Heart right ventricle (tissue), 16 donors: ENCODE measurements at places on chromosomes 6 and 20. TPM values are rescaled to one million over a fixed set of nuclear protein-coding genes. Genes with fewer than 3 reads are reported as not detected.
A peak's percentile ranks its signal among the peaks of the same experiment; 100 is the strongest.

GRCh38 chr6:54898767-54899166, 52.2 kb downstream of the FAM83B start:
- no peaks in the 10 kb centered on the region for H3K36me3 ChIP-seq
- H3K4me1 ChIP-seq, result no peaks in the 10 kb centered on the region
- H3K27ac ChIP-seq, result no peak overlapping the region
- no peak for DNase-seq
- H3K27me3 ChIP-seq, result no peaks in the 10 kb centered on the region
- no peak overlapping the region for H3K4me3 ChIP-seq

GRCh38 chr6:35147026-35147425, 5.9 kb upstream of the TCP11 start:
- no peaks in the 10 kb centered on the region for H3K27me3 ChIP-seq
- H3K4me1 ChIP-seq, result peaks cover 4% of the 10 kb centered on the region
- H3K4me3 ChIP-seq, result no peak overlapping the region

- H3K4me1 ChIP-seq, result no peaks in the 10 kb centered on the region
- no peaks in the 10 kb centered on the region for H3K36me3 ChIP-seq
- no peak for DNase-seq
- no peak overlapping the region for H3K27ac ChIP-seq
- no peak overlapping the region for H3K4me3 ChIP-seq
Observed at GRCh38 chr20:58463256-58463655, 51.9 kb downstream of the APCDD1L start.

GRCh38 chr20:59571151-59571550, 33.2 kb upstream of the PHACTR3 start:
- H3K27ac ChIP-seq, result no peak overlapping the region
- no peak for DNase-seq
- peaks cover 48% of the 10 kb centered on the region for H3K27me3 ChIP-seq
- no peak overlapping the region for H3K4me3 ChIP-seq

DNA sequence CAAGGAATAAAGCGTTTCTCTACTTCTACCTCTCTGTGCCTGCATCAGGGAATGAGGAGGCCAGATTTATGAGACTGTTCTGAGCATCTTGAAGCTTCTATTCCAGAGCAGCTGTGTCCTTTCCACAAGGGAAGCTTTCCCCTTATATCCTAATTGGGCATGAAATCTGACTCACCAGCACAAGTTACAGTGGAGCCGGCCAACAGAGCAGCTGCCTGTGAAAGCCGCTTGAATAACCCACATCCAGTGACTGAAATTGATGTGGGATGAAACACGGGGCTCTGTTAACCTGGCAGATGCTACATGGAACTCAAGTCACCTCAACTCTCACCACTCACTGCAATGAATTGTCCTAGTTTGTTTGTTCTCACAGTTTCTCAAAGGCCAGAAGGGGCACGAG, 400.3 kb downstream of the TFAP2A start:
- no peak overlapping the region for H3K4me3 ChIP-seq
- no peak overlapping the region for H3K27ac ChIP-seq
- H3K27me3 ChIP-seq, result no peaks in the 10 kb centered on the region

- H3K27ac ChIP-seq, result no peak overlapping the region
- DNase-seq, result no peak
Observed at GRCh38 chr6:811831-812230, 118.9 kb upstream of the EXOC2 start.

DNA sequence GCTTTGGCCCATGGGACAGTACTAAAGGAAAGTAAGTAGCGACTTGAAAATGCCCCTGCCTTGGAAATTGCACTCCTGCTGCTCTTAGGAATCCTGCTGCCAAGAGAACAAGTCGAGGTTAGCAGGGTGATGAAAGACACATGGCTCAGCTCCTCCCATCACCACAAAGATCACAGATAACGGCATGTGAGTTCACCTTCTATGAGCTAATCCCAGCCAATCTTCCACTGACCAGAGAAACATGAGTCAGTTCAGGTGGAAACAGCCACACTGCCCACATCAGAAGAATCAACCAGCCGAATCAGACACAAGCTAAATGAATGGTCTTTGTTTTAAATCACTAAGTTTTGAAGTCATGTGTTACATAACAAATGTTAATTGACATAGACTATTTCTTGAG, 106.3 kb downstream of the PRKN start:
- H3K27me3 ChIP-seq, result no peaks in the 10 kb centered on the region
- no peak for DNase-seq
- H3K36me3 ChIP-seq, result no peaks in the 10 kb centered on the region
- no peak overlapping the region for H3K4me3 ChIP-seq
- H3K4me1 ChIP-seq, result no peaks in the 10 kb centered on the region

DNA sequence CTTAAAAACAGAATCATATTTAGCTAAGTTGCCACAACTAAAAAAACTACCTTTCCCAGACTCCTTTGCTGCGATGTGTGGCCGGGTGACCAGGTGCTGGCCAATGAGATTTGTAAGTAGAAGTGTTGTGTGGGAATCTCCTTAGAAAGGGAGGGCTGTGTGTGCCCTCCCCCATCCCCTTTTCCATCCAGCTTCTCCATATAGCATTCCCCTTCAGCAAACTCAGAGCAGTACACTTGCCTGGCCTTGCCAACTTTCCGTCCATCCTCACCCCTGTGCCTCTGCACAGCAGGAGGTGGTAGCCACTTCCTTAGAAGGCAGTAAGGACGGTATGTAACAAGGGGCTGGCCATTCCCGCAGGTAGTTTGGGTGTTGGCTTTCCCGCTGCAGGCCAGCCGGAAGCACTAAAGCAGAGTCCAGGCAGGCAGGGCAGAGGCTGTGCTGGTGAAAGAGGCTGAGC, 22.3 kb upstream of the KCNK16 start:
- no peaks in the 10 kb centered on the region for H3K36me3 ChIP-seq
- peaks cover 12% of the 10 kb centered on the region for H3K4me1 ChIP-seq
- no peak for DNase-seq

DNA sequence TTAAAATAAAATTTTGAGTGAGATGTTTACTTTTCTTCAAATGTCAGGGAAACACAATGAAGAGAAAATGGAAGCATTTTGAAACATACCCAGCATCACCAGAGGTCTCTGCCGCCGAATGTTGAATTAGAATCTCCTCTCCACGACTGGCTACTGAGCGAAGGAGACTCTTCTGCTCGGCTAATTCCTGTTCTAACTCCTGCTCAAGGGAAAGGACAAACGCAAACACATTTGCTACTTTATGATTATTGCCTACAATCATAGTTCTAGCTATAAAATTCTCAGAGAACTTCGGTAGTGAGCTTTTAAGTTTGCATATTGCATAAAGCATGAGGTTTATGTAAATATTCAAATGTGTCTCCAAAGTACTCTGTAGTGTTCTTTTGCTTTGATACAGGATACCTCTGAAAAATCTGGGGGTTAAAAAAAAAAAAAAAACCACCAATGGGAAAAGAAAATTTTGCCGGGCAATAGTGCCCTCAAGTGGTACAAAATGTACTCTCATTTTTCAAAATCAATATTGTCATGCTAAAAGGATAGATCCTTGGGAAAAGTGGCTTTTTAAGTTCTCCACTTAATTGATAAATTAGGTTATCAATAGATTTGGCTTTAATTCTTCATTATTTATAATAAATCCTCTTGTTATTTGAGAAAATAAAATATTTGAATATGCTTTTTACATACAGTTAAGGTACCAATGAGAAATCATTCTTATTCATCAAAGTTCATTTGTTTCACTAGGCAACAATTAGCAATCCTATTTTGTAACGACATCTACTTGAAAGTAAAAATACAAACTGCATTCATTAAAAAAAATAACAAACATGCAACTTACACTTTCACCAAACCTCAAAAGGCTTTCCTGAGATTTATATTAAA, 369.0 kb downstream of the SYNE1 start:
- no peak for DNase-seq
- peaks cover 84% of the 10 kb centered on the region for H3K36me3 ChIP-seq
- H3K4me1 ChIP-seq, result peaks cover 40% of the 10 kb centered on the region
- H3K4me3 ChIP-seq, result no peak overlapping the region
- no peaks in the 10 kb centered on the region for H3K27me3 ChIP-seq

GRCh38 chr6:16059496-16059895, 69.4 kb upstream of the MYLIP start:
- H3K27ac ChIP-seq, result no peak overlapping the region
- no peaks in the 10 kb centered on the region for H3K27me3 ChIP-seq
- no peaks in the 10 kb centered on the region for H3K36me3 ChIP-seq
- DNase-seq, result no peak

DNA sequence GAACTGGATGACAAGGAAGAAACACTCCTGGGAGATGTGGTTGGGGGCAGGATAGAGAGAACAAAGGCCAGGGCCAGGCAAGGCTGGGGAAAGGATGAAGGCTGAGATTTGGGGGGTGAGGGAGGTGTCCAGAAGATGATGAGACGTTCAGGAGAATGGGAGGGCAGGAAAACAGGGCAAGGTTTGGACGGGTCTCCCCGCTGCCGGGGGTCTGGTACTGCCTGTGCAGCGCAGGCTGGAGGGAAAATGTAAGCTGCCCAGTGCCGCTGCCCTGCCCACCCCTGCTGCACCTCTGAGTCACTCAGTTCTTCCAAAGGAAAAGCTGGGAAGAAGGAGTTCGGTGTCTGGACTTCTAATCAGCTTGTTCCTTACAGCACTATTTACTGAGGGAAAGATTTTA, 130.9 kb downstream of the DTNBP1 start:
- no peak for DNase-seq
- no peaks in the 10 kb centered on the region for H3K27me3 ChIP-seq
- peaks cover 25% of the 10 kb centered on the region for H3K4me1 ChIP-seq
- H3K36me3 ChIP-seq, result no peaks in the 10 kb centered on the region
- H3K27ac ChIP-seq, result no peak overlapping the region

DNA sequence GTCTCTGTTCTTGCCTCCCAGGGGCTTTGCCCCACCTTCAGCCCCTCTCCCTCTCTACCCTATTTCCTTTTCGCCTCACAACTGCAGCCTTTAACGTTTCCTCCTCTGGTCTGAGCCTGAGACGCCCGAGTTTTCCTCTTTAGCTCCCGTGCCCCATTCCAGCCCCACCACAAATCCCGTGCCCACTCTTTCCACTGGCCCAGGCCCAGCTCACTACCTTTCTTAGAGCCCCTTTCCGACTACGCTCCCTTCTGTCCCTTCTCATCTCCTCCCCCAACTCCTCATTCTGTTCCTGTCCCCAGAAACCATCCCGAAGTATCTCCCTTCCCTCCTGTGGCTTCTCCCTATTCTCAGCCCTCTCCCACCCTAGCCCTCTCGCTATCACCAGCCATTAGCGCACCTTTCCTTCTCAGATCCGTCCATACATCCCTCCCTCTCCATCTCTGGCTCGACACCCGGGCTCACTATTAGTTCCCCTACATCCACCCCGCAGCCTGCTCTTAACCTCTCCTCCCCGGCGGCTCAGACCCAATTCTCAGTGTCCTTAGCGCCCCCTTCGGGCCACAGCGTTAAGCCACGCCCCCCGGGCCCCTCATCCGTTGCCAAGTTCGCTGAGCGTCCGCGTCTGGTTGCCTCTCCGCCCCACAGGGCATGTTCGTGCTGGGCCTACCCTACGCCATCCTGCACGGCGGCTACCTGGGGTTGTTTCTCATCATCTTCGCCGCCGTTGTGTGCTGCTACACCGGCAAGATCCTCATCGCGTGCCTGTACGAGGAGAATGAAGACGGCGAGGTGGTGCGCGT, 2.7 kb downstream of the SLC32A1 start:
- H3K27ac ChIP-seq, result no peak overlapping the region
- peaks cover 33% of the 10 kb centered on the region for H3K4me1 ChIP-seq
- H3K4me3 ChIP-seq, result no peak overlapping the region
- H3K36me3 ChIP-seq, result no peaks in the 10 kb centered on the region
- peaks cover 98% of the 10 kb centered on the region for H3K27me3 ChIP-seq

GRCh38 chr6:107274288-107274687, 159.0 kb upstream of the BEND3 start:
- H3K4me3 ChIP-seq, result no peak overlapping the region
- no peaks in the 10 kb centered on the region for H3K4me1 ChIP-seq
- H3K27ac ChIP-seq, result no peak overlapping the region
- no peak for DNase-seq
- H3K27me3 ChIP-seq, result no peaks in the 10 kb centered on the region

- no peak overlapping the region for H3K27ac ChIP-seq
- no peak for DNase-seq
- H3K27me3 ChIP-seq, result no peaks in the 10 kb centered on the region
- H3K4me1 ChIP-seq, result no peaks in the 10 kb centered on the region
- no peaks in the 10 kb centered on the region for H3K36me3 ChIP-seq
- H3K4me3 ChIP-seq, result no peak overlapping the region
Observed at GRCh38 chr6:125050663-125051318, 88.6 kb downstream of the RNF217 start.

DNA sequence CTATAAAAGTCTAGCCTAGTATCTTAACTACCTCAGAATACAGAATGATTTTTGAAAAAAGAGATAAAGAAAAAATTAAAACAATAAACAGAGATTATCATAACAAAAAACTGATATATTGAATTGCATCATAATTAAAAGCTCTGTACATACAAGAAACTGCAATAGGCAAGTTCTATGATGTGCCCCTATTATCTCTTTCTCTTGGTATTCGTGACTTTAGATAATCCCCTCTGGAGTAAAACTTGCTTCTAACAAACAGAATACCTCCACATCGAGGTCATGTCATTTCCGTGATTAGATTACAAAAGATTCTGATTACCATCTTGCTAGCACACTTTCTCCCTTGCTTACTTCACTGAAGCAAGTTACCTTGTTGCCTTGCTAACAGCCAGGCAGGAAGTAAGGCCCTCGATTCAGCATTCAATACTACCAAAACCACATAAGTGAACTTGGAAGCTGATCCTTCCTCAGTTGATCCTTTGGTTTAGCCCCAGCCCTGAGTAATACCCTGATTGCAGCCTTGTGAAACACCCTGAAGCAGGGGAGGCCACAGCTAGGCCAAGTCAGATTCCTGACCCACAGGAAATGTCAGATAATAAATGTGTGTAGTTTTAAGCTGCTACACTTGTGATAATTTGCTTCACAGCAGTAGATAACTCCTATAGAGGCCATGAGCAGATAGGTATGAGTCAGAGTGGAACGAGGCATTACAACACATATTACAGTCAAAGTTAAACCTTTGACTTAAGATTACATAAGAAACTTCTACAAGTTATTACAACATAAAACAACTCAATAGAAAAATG, 53.7 kb upstream of the TMX4 start:
- H3K4me1 ChIP-seq, result no peaks in the 10 kb centered on the region
- H3K27me3 ChIP-seq, result no peaks in the 10 kb centered on the region
- DNase-seq, result no peak
- no peak overlapping the region for H3K4me3 ChIP-seq
- no peak overlapping the region for H3K27ac ChIP-seq
- no peaks in the 10 kb centered on the region for H3K36me3 ChIP-seq

GRCh38 chr20:43963872-43964791, 49.5 kb downstream of the TOX2 start:
- peaks cover under 1% of the 10 kb centered on the region for H3K4me1 ChIP-seq
- DNase-seq, result peak; percentile 42
- no peaks in the 10 kb centered on the region for H3K36me3 ChIP-seq
- H3K27me3 ChIP-seq, result peaks cover 5% of the 10 kb centered on the region
- H3K27ac ChIP-seq, result peak overlapping the region; percentile 8

- no peaks in the 10 kb centered on the region for H3K36me3 ChIP-seq
- DNase-seq, result no peak
- no peak overlapping the region for H3K4me3 ChIP-seq
Observed at GRCh38 chr6:40476673-40477072, 110.5 kb downstream of the LRFN2 start.

The FAM135A gene
- total RNA-seq, result 10.5 TPM

The TIAM2 gene
- total RNA-seq, result 13.6 TPM
